Stimulated activated CD8-positive, alpha-beta memory T cell treated with anti-CD3 and anti-CD28 coated beads, Interleukin-2, amount 100 ng/mL, for 1 hour (primary cell): ENCODE measurements at places on chromosomes 11 and 22.

- no peak for DNase-seq
Observed at GRCh38 chr11:116515664-116516184, 257.1 kb downstream of the BUD13 start.

DNA sequence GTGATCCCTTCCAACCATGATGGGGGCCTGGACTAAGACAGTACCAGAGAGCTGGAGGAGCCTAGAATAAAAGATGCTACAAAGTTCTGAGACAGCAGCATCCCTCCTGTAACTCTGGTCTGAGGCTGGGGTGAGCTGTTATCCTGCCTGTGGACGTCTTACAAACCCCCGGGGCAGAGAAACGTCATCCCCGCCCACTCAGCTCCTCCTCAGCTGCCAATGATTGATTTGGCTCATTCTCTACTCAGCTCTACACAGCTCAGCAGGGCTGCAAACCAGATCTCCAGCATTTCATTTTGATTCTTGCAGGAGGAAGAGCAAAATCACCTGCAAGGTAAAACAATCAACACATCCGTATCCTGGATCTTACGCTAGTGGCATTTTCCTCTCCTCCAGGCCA is 55.5 kb downstream of the CSNK2A3 start:
- no peak for DNase-seq

DNA sequence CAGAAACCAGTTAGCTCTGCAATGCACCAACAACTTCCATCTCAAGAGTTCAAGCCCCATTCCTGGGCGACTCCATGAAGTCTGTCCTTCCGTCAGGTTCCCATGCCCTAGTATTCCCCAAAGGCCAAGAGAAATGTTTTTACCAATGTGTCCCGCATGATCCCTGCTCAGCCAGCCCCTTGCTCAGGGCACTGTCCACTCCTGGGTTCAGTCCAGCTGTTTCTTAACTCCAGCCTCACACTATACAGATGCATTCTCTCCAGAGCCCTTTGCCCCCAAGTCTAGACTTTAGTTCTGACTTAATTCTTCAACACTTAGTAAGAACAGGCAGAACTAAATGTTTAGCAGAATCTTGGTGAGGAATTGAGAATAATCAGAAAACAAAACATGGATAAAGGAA is 497.5 kb downstream of the SOX6 start:
- no peak for DNase-seq

DNA sequence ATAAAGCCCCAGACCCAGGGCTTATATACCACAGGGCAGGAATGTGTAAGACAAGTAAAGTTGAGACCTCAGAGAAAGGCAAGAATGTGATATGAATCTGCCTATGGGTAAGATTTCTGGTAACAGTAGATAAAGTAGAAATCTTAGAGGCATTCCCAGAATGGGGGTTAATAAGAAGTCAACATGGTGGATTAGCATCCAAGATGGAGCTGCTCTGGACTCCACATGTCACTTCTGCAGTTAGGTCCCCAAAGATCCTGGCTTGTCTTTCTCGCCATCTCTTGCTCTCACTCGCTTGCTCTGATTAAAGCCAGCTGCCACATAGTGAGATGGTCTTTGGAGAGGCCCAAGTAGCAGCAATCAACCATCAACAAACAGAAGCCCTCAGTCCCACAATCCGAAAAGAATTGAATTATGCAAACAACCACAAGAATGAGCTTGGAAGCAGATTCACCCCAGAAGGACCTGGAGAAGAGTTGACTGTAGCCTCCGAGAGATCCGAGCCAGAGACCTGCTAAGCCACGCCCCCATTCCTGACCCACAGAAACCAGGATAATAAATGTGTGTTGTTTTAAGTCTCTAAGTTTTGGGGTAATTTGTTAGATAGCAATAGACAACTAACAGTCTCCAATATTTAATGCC is 5.4 kb upstream of the C11orf86 start:
- DNase-seq = no peak

- DNase-seq = no peak
Observed at GRCh38 chr22:35170716-35171697, 86.3 kb upstream of the HMGXB4 start.

DNA sequence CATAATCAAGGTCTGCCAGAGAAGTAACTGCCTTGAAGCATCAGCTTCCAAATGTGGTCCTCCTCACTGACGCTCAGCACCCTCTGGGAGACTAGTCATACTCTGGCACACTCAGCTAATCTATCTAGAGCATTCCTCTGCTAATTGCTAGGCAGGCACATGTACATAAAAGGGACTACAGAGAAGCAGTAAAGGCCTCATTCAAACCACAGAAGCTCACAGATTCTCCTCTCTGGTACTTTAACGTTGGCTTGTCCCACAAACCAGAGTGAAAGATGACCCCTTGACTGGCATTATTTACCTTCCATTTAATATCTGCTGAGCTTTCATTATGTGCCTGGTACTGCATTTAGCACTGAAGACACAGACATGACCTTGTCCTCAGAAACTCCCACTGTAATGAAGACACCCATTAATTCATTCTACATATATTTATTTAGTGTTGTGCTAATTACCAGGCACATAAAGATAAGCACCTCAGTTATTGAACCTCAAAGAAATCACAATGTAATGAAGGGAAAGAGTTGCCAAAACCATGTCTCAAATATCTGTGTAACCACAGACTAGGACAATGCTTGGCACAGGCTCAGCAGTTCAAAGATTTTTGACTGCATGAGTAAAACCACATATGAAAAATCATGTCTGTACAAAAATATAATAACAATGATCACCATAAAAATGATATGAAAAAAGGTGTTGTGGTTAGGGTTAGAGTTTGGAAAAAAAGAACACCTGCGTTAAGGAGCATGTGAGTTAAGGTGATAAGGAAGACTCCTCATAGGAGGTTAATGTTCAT is 550.4 kb downstream of the DLG2 start:
- no peak for DNase-seq

GRCh38 chr22:48070760-48071159 is 1308.3 kb downstream of the TBC1D22A start:
- no peak for DNase-seq
